AG04450 (cell line): ENCODE measurements at places on chromosomes 3 and 15. TPM values are rescaled to one million over a fixed set of nuclear protein-coding genes. Genes with fewer than 3 reads are reported as not detected.

GRCh38 chr15:35717721-35718120 lies 171.8 kb upstream of the DPH6 start:
- DNase-seq = no peak

DNA sequence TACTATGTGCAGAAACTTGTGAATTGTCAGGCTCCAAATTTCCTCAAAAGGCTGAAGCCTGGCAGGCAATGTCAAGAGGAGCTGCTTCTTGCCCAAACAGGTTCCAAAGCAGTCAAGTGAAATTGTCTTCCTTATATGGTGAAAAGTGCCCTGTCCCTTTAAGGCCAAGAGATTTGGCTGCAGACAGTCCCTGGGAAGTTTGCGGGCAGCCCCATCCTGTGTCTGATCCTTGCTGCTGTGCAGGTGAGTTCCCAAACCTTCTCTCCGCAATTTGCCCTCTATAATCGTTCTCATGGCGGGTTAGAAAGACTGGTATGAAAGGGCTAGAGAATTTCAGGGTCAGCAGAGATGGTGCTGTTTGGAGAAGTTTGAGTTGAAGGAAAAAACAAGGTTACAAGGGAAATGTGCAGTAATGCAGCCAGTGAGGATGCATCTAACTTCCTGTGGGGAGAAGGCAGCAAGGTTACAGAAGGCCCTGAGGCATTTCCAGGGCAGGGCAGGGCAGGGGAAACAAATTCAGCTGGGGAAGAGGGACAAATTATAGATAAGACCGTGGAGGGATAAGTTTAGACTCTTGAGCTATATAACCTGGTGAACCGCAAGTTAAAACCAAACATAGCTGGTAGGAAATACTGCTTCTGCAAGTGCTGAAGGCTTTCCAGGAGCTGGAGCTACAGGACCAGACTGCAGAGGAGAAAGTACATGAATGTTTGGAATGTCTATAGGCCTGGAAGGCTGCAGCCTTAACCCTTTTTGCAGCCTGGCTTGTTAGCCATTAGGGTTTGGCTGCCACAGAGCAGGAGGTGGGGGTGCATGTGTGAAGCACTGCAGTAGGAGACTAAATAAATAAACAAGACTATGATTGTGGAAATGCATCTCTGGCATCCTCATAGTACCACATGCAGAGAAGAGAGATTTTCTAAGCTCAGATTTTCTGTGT lies 256.2 kb upstream of the IL12A start:
- DNase-seq = peak; percentile 52

DNA sequence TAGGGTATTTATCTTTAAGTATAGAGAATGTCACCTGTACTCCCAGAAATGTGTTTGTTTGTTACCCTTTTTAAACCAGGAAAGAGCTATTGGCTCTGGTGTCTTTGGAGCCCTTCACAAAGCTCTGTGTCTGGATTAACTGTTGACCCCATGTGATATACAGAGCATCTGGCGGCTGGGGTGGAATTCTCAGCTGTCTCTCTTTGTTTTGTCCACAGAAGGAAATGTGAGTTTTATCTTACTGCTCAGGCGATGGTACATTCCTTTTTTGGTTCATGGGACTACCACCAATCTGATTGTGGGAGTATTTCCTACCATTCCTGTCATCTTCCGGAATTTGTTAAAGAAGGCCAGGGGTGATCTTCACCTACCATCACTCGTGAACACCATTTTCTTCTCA lies 120.3 kb downstream of the AKAP13 start:
- no peak for DNase-seq

GRCh38 chr3:105801397-105801796 lies 67.4 kb downstream of the CBLB start:
- DNase-seq = no peak

GRCh38 chr15:69502470-69503045 lies 49.9 kb downstream of the RPLP1 start:
- no peak for DNase-seq

GRCh38 chr3:56421205-56421604 lies 47.1 kb downstream of the ERC2 start:
- DNase-seq = no peak

- DNase-seq = no peak
These were observed 755 bp upstream of the TMEM108 start for GRCh38 chr3:133037436-133037835.

DNA sequence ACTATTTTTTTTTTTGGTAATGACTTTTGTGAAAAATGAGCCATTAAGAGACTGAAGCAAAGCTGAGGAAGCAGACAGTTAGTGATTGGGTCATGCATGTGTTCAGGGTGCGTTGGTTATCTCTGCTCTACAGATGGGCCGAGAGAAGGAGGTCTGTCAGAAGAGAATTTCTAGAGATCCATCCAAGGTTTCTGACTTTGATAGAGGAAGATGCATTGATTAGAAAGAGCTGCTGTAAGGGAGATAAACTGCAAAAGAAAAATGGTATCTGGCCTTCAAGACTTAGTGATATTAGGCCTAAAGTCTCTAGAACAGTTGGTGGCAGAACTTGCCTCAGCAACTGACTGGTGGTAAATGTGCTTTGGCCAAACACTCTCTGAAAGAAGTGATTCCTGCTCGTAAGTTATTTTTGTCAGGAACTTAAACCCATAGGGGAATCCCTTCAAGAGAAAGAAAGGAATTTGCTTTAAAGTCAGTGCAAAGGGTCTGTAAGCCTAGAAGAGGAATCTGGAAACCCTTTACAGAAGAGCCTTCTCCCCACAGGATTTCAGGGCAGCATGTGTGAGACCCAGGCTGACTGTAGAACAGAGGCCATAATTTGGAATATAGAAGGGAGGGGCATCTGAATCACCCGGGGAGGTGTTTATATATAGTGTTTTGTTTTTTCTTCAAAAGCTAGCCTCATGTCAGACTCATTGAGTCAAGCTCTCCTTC lies 67.8 kb downstream of the OPA1 start:
- no peak for DNase-seq

DNA sequence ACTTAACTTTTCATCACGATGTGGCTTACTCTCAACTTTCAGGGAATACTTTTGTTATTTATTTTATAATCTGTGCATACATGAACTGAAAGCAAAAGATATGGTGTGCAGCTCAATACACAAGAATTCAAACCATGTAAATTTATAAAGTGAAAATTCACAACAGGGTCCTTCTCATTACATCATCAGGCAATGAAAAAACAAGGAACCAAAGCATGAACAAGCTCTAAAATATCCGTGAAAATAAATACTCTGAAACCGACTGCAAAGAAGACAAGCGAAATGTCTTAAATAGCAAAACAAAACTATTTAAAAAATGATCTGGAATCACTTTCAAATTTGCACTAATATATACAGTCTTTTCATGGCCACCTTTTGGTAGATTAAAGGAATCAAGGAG lies 28.9 kb downstream of the GNB5 start:
- DNase-seq = peak; percentile 54

DNA sequence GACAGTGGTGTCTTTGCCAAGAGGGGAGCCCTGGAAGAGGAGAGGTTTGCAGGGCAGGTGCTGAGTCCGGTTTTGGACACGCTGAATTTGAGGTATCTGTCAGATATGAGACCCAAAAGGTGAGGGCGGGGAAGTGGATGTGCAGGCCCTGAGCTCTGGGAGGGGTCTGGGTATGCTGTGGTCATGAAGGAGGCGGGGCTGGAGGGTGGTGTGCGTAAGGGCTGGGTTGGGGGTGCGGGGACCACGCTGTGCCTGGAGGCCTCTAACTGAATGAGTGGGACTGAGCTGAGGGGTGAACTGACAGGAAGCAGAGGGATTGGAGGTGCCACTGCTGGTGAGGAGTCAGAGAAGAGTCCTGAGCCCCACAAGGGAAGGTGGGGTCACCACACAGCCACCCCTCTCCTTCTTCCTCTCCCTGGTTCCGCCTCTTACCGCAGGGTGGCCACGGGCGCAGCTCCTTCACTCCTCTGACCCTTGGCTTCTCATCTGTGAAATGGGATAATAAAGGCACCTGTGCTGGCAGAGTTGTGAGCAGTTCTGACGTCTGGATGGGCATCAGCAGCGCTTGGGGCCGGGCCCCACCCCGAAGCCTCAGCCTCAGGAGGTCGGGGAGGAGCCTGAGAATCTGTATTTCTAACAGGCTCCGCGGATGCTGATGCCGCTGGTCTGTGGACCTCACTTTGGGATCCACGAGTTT lies 28.8 kb downstream of the PSTPIP1 start:
- no peak for DNase-seq

GRCh38 chr15:52518487-52519371 lies 10.0 kb downstream of the MYO5A start:
- DNase-seq = no peak

GRCh38 chr15:67690936-67691335 lies 134.4 kb upstream of the SKOR1 start:
- peak; percentile 16 for DNase-seq

The CPLX3 gene
- polyA plus RNA-seq = not detected in 2 replicates

The HTD2 gene
- 7.1 and 9.6 TPM in 2 replicates for polyA plus RNA-seq

The NR1I2 gene
- not detected in 2 replicates for polyA plus RNA-seq

The HIGD2B gene
- not detected in 2 replicates for polyA plus RNA-seq

The P3H2 gene
- polyA plus RNA-seq = 23.8 and 32.6 TPM in 2 replicates
